Retinal pigment epithelial cell (primary cell): ENCODE measurements at places on chromosomes 6 and 20.

- DNase-seq, result no peak
These were observed 14.7 kb upstream of the C6orf141 start for GRCh38 chr6:49535795-49536194.

- no peak for DNase-seq
These were observed 1.7 kb downstream of the BTN3A3 start for GRCh38 chr6:26441977-26442376.

- no peak for DNase-seq
These were observed 37.7 kb upstream of the PKHD1 start for GRCh38 chr6:52125139-52125538.

- no peak for DNase-seq
These were observed 17.1 kb downstream of the TGM3 start for GRCh38 chr20:2312876-2313275.

- DNase-seq, result no peak
These were observed 28.2 kb downstream of the POPDC3 start for GRCh38 chr6:105151644-105152043.

DNA sequence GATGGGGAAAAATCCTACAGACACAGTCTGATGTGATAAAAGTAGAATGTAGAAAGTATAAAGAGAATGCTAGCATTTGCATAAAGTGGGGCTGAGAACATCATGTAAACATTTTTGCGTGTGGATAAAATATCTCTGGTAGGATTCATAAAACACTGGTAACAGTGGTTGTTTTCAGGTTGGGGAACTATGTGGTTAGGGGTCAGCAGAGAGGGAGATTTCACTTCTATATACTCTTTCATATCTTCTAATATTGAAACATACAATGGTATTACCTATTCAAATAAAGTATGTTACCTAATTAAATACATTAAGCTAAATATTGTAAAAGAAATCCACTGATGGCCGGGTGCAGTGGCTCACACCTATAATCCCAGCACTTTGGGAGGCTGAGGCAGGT is 96.2 kb upstream of the CCDC167 start:
- no peak for DNase-seq
